ENCODE measurements at places on chromosomes 5 and 9.

GRCh38 chr5:148820461-148821395 is 5.7 kb upstream of the ADRB2 start:
- DNase-seq: no peak

- no peak for DNase-seq
Measured at GRCh38 chr5:123549256-123549904, 37.4 kb downstream of the CSNK1G3 start.

- DNase-seq: no peak
Measured at GRCh38 chr5:170525470-170526211, 21.8 kb downstream of the KCNIP1 start.

DNA sequence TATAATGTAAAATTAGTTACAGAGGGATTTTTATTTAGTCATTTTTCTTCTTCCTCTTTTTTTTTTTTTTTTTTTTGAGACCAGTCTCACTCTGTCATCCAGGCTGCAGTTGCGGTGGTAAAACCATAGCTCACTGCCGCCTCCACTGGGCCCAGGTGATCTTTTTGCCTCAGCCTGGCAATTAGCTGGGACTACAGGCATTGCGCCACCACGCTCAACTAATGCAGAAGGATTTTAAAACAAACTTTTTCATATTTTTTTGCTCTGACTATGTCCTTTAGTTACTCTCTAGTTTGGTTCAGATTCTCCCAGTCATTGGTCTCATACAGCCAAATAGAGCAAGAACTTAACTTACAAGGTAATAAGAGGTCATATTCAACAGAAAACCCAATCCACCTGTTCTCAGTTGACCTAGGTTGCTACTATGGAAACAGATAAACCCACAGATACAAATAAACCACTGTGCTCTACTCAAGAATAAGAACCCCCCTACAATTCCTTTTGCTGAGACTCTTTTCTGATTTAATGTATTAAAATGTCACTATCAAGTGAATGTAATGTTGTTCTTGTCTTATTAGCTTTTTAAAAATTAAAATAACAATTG is 50.1 kb upstream of the TTC39B start:
- DNase-seq: no peak

DNA sequence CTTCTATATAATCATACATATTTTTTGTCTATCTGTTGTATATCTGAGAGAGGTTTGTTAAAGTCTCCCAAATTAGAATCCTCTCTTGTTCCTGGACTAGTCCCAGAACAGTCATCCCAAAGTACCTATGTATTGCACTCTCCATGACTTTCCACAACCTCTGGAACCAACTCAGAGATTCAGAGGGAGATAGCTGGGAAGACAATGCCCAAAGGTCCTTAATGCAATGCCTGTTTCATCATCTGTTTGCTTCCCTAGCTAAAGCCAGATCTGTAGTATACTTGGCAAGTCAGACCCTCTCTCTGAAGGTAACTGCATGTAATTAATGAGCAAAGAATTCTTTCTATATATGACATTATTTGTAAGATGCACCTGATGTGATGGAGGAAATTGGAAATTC is 89.4 kb downstream of the ZNF474 start:
- no peak for DNase-seq

DNA sequence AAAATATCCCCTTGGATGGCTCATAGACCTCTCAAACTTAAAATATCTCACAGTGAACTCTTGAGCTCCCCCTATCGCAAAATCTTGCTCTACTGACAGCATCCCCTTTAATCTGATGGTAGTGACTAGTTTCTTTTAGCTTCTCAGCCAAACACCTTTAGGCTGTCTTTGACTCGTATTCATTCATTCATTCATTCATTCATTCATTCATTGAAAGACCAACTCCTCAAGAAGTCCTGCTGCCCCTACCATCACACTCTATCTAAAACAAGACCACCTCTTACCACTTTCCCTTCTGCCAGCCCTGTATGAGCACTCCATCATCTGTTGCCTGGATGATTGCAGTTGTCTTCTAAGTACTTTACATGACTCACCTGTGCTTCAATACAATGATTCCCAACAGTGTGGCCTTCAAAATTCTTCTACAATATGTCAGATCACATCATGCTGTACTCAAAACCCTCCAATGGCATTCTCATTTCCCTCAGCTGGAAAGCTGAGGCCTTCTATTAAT is 46.8 kb downstream of the ITGA2 start:
- DNase-seq: no peak

- no peak for DNase-seq
Measured at GRCh38 chr5:113292462-113292861, 142.3 kb downstream of the TSSK1B start.

DNA sequence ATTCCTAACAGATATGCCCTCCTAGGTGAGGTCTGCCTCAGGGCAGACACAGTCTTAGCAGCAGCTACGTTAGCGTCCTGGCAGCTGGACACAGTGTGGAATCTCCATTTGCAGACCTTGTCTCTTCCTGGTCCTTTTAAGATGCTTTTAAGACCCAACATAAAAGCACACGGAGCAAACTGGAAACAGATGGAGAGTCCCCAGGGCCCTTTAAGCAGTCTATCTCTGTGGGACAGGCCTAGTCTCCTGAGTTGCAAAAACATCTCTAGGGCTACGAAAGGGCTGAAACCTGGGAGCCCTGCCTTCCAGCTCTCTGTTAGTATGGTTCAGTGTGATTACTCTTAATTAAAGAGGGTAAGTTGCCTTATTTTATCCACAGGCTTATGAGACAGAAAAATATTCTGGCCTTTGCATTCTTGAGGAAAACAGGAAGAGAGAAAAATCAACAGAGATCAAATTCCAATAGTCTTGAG is 66.0 kb upstream of the GNA14 start:
- no peak for DNase-seq

- DNase-seq: peak; percentile 64
Measured at GRCh38 chr5:9544502-9545135, 1.3 kb downstream of the SEMA5A start.

- DNase-seq: no peak
Measured at GRCh38 chr5:172626031-172626581, 15.0 kb upstream of the NEURL1B start.

- DNase-seq: no peak
Measured at GRCh38 chr5:126016256-126016655, 407.0 kb upstream of the GRAMD2B start.

DNA sequence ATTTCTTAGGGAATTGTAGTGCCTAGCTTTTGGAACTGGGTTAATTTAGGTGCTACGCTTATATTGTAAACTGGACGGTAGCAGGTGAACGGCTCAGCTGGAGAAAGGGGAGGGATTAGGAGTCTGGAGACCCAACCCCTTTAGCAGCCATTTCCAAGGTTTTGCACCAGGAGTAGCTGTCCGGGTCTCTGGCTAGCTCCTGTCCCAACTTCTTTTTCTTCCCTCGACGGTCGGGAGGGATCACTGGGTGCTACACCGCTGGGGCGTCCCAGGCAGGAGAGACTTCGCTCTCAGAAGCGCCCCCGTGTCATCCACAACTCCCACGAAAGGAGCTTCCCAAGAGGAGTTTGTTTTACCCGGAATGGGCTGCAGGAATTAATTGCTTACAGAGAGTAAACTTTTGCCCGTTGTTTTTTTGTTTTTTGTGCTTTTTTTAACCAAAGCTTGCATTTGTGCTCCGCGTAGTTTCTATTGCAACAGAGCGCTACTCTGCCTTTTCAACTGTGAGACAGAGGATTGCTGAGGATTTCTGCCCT is 1640.9 kb upstream of the C9orf72 start:
- peak; percentile 32 for DNase-seq

DNA sequence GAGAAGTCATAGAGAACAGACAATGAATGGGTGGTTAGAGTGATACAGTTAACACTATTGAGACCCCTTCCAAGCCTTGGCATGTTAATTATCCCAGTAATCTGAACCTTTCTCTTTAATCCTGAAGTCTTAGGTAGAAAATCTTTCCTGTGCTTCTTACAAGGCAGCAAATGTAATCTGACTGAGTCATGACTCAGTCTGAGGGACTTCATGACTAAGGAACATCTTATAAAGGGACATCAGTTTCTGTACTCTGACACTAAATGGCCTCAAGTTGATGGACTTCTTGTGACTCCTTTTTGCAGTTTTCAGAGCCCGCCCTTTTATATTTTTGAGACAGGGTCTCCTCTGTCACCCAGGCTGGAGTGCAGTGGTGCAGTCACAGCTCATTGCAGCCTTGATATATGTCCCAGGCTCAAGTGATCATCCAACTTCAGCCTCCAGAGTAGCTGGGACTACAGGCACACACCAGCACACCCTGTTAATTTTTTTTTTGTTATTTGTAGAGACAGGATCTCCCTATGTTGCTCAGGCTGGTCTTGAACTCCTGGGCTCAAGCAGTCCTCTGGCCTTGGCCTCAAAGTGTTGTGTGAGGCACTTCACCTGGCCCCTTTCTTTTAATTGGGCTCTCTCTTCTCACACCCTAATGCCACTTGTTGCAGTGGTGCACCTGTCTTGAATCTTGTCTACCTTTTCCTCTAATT is 9.5 kb downstream of the EXOSC3 start:
- DNase-seq: no peak

DNA sequence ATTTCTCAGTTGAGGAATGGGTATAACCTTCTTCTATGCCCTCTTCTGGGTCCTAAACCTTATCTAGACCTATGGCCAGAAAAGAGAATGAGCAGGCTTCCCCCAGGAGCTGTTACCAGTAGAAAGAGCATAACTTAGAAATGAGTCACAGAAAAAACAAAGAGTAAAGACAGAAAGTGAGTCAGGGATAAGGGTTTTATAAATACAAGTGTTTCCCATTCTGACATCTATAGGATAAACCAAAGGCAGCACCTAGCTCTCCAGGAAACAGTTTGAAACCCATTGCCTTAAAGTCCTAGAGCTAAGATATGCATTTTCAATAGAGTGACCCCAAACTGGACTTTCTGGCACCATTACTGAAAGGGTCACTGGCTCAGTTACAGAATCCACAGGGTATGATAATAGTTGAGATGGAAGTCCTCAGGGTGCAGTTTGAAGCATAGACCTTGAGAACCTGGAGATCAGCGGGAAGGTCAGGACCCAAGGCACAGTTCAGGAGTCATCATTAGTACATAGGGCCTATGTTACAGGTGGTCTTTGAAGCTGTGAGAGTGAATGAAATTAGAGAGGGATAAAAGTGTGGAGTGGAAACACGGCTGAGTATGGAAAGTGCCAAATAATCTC is 42.7 kb upstream of the LIFR start:
- DNase-seq: no peak

GRCh38 chr5:103259705-103260355 is 1.3 kb downstream of the MACIR start:
- DNase-seq: no peak
